Cardiac septum (tissue), 1 donor: ENCODE measurements at places on chromosomes 7 and 10. TPM values are rescaled to one million over a fixed set of nuclear protein-coding genes. Genes with fewer than 3 reads are reported as not detected.

- no peak for DNase-seq
Observed at GRCh38 chr7:22882106-22882505, 59.5 kb upstream of the TOMM7 start.

- no peak for DNase-seq
Observed at GRCh38 chr10:112434988-112435619, 11.6 kb downstream of the ZDHHC6 start.

- no peak for DNase-seq
Observed at GRCh38 chr7:24444666-24445440, 128.4 kb upstream of the PALS2 start.

DNA sequence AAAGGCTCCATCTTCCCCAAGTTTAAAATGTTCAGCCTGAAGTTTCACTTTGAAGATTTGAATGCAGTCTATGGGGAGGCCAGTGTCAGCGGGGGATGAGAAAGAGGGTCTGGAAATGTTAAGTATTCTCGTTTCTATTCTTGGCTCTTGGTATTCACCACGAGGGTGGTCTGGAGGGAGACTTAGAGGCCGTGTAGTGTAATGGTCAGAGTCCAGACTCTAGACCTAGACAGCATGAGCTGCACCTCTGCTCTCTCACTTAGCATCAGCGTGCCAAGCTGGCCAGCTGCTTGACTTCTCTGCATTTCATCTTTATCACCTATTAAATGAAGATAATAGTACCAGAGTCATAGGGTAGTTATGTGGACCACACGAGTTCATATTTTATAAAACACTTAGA is 57.9 kb downstream of the MKX start:
- DNase-seq = no peak

GRCh38 chr10:52633266-52633665 is 139.3 kb downstream of the MBL2 start:
- no peak for DNase-seq

DNA sequence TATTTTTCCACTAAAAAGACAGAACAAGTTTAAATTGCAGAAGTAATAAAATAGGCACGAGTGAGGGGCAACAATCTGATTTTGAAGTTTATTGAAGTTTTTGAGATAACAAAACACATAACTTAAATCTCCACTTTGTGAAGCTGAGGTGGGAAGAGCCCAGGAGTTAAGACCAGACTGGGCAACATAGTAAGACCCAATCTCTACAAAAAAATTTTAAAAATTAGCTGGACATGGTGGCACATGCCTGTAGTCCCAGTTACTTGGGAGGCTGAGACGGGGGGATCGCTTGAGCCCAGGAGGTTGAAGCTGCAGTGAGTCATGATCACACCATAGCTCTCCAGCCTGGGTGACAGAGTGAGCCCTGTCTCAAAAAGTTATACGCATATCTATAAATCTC is 11.2 kb downstream of the UPF2 start:
- DNase-seq = no peak

DNA sequence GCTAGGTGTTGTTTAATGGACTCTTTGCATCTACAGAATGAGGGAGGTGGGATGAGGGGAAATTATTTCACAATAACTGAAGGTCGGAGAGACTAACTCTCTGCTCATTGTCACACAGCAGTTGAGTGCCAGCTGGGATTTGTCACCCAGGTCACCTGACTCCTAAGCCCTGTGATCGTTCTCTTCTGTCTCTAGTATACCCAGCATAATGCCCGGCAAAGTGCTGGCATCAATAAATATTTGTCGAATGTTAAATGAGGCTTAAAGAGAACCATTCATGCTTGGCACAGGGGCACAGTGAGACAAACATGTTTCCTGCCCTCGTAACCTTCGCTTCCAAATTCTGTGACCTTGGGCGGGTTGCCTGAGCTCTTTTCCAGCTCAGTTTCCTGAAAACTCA is 70.8 kb downstream of the TCF7L2 start:
- DNase-seq = no peak

The CD36 gene
- 717 TPM for total RNA-seq

The HMX2 gene
- total RNA-seq = not detected

The NUB1 gene
- 32.6 TPM for total RNA-seq
